ENCODE measurements at places on chromosomes 7 and 10.

GRCh38 chr10:6365384-6365783, 162.7 kb downstream of the PFKFB3 start:
- no peak for DNase-seq

GRCh38 chr7:2100278-2101208, 132.2 kb downstream of the MAD1L1 start:
- no peak for DNase-seq

GRCh38 chr7:17939211-17939605, 1.1 kb downstream of the SNX13 start:
- DNase-seq = no peak

DNA sequence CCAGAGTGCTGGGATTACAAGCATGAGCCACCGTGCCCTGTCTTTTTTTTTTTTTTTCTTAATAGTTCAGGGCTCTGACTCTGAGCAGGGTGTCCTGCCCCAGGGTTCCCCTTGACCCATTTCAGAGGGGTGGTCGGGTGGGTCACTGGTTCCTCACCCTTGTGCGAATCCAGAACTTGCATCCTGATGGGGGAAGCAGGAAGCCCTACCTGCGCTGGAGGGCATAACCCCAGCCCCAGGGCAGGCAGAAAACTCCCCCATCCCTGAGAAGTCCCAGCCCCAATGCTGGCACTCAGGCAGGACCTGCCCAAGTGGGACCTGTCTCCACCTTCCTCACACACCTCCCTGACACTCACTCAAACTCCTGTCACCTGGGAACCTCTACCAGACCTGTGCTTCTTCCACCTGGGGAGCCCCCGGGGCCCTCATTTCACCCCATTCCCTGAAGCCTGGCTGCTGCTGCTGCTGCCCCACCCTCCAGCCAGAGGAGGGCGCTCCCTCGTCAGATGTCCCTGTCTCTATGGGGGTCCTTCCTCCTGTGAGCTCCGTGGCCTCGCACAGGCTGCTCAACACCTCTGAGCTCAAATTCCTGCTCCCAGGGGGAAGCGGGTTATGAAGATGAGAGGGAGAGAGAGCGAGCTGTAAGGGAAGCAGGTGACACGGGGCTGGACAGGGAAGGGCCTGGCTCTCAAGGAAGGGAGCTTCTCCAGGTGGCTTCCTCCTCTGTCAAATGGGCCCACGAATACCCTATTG, 15.1 kb upstream of the ZNF273 start:
- peak; percentile 27 for DNase-seq

GRCh38 chr10:111360260-111360925, 283.6 kb downstream of the ADRA2A start:
- DNase-seq = no peak

DNA sequence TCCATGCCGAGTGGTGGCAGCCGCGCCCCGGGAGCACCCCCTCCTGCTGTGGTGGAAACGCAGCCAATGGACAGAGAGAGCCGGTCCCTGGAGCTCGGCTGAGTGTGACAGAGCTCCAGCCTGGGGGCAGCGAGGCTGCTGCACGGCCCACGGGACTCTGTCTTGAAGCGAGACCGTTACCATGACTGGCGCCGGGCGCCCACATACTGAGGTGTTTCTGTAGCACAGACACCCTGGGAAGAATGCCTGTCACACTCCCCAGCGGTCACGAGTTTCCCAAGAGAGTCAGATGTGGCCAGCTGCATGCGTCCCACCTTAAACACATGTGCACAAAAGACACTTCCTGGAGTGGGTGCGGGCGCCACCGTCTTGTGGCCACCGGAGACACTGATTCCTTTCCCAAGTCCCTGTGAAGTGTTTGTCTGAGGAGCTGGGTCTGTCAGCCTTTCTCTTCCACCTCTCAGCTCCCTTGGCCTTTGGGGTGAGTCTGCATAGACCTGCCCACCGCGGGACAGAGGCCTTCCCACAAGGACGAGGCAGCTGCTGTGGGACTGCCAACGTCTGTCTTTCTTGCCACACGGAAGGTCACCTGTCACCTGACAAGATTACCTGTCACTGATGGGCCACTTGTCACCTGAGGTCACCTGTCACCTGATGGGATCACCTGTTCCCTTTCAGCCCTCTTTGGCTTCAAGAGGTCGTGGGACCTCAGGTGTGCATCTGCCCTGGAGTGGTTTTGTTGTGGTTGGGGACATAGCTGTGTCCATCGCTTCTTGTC, 94.6 kb downstream of the DNAJB6 start:
- no peak for DNase-seq

DNA sequence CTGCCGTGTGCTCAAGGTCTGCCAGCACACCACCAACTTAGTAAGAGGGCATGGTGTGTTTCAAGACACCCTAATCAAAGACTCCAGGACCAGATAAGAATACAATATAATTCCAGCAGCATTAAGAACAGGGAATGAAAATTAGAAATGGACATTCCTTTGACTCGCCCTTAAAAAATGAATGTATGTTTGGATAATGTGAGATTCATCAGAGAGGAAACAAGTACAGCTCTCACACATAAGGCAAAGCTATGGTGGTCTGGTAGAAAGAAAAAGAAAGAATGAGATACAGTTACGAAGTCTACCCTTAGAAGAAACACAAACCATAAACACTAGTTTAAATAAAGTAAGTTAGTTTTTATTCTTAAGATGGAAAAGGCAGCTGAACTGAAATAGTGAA, 174.8 kb upstream of the ANK3 start:
- DNase-seq = no peak

DNA sequence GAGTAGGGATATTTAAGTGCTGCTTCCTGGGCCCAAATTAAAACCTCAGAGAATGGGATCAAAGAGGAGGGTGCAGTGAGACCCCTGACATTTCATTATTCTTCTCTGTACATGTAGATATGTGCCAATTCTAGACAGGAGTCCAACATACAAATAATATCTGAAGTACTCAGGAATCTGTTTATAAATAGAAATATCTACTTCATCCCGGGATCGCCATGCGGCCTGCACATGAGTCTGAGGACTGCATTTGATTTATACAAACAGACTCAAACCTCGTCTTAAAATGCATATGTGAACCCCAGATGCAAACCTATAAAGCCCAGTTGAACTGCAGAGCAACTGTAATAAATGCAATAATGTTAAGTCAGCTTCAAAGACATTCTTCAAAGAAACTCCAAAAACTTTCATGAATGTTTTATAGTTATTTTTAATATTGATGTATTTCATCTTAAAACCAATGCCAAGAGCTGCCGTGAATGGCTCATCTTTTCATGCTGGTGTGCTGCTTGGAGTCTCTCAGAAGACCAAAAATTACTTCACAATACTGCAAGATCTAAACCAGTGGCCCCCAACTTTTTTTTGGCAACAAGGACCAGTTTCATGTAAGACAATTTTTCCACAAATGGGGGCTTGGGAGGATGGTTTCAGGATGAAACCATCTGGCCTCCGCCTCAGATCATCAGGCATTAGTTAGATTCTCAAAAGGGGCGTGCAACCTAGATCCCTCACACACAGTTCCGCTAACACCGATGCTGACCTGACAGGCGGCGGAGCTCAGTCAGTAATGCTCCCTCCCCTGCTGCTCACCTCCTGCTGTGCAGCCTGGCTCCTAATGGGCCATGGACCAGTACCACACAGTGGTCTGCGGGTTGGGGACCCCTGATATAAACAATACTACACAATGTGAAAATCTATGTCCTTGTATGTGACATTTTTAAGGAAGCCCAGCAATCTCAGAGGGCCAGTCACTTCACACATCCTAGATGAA, 166.9 kb downstream of the PARD3 start:
- no peak for DNase-seq

DNA sequence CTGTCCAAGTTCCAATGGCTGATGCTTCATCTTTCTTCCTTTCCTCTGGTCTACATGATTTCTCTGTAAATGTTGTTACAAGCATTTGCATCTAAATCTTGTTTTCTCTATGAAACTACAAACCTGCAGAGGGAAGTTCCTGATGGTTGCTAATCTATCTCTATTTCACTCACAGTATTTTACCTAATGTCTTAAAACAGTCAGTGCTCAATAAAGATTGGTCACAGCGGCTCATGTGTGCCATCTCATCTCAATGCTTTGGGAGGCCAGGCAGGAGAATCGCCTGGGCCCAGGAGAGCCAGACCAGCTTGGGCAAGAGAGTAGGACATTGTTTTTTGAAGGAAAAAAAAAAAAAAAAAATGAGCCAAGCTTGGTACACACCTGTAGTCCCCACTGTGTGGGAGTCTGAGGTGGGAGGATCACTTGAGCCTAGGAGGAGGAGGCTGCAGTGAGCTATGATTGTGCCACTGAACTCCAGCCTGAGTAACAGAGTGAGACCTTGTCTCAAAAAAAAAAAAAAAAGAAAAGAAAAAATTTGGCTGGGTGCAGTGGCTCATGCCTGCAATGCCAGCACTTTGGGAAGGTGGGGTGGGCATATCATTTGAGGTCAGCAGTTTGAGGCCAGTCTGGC, 71.3 kb upstream of the ARMC3 start:
- DNase-seq = no peak

DNA sequence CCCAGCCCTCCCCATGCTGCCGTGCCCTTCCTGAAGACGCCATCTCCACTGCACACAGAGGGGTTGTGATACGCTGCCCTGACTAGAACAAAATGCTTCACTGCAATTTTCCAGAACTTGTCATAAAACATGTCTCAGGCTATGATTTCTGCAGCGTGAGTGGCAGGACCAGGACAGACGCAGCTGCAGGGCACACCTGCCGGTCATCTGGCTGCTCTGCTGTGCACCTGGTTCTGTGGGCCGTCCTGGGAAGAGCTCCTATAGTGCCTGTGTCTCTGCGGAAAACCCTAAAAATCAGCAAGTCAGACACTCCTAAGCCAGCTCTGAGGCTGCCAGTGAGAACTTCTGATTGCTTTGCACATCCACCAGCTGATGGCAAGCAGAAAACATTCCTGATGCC, 39.7 kb upstream of the DIP2C start:
- DNase-seq = no peak

GRCh38 chr7:38813768-38814167, 95.2 kb downstream of the VPS41 start:
- no peak for DNase-seq

DNA sequence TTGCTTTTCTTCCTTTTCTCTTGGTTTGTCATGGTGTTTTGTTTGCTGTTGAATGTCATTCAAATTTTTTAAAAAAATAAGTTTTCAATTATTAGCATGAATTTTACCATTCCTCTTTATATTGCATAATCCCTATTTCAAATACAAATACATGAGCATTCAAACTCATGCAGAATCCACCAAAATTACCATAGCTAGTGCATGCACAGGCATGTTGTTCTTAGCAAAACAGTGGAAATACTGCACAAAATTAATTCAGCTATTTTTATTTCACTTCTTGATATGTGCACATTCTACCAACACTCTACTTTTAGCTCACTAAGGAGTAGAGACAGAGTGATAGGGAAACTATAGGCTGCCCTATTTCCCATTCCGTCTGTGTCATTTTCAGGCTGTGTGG, 670.1 kb upstream of the LRRN3 start:
- no peak for DNase-seq

DNA sequence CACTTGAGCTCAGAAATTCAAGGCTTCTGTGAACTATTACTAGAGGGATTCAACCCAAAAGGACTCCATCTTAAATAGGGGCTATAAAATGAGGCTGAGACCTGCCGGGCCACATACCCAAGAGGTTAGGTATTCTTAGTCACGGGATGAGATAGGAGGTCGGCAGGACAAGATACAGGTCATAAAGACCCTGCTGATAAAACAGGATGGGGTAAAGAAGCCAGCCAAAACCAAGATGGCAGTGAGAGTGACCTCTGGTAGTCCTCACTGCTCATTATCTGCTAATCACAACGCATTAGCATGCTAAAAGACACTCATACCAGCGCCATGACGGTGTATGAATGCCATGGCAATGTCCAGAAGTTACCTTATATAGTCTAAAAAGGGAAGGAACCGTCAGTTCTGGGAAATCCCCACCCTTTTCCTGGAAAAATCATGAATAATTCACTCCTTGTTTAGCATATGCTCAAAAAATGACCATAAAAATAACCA, 101.2 kb upstream of the TRIM24 start:
- DNase-seq = no peak

GRCh38 chr7:47514367-47514766, 67.5 kb downstream of the TNS3 start:
- DNase-seq = no peak

- DNase-seq = no peak
Observed at GRCh38 chr7:50837965-50838364, 55.3 kb upstream of the GRB10 start.

DNA sequence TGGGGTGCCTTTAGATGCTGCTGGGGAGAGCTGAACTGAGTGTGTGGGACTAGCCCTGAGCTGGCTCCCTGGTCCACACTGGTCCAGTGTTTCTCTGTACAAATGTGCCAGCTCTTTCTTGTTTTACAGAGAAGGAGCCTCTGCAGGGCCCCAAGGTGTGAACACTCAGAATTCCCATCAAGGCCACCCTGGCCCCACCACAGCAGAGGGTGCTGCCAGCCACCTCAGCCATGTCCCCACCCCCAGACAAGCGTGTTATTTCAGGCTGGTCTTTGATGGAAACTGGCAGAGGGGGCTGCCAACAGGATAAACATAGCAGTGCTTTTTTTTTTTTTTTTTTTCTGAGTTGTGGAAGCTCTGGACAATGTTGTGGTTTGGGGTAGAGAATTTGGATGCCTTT, 68.5 kb upstream of the LRRC18 start:
- DNase-seq = no peak

DNA sequence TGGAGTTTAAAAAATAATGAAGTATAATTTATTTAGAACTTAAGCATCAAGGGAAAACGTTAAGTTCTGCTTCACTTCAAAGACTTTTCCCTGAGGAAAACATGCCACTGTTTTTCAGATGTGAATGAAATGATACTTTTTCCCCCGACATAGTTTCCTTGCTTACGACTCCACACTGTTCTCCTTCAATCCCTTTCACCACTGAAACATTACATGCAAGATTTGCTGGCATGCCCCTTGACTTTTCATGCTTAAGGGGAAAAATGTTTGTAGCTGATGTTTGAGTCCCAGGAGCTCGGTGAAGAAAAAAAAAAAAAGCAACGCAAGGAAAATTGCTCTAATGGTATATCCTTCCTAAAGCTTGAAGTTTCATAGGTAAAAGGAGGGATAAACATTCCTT, 10.0 kb downstream of the GLI3 start:
- DNase-seq = no peak

GRCh38 chr10:55629793-55630490, 731.1 kb downstream of the ZWINT start:
- DNase-seq = no peak

GRCh38 chr7:106501605-106502580, 159.1 kb downstream of the CCDC71L start:
- DNase-seq = no peak

- DNase-seq = no peak
Observed at GRCh38 chr10:75492173-75492925, 60.9 kb downstream of the LRMDA start.

GRCh38 chr7:17488829-17489228, 190.4 kb downstream of the AHR start:
- no peak for DNase-seq

GRCh38 chr10:50453940-50454339, 169.8 kb downstream of the SGMS1 start:
- DNase-seq = no peak

DNA sequence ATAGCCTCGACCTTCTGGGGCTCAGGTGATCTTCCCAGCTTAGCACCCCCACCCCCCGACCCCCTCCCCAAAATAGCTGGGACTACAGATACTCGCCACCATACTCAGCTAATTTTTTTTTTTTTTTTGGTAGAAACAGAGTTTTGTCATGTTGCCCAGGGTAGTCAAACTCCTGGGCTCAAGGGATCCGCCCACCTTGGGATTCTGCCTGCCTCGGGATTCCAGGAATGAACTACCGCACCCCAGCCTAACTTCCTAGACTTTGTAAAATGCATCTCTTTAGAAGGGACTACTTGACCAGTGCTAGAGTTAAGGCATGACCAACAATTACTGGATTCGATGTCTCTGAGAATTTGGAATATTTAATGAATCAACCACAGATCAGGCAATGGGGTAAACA, 85.9 kb downstream of the MDFIC start:
- no peak for DNase-seq
